ENCODE measurements at places on chromosomes 13 and 19.

GRCh38 chr19:57161985-57162539 is 5.2 kb downstream of the DUXA start:
- no peak for DNase-seq

- DNase-seq = no peak
Observed at GRCh38 chr13:88895261-88895941, 1224.2 kb downstream of the SLITRK5 start.

- no peak for DNase-seq
Observed at GRCh38 chr13:48733739-48734335, 80.1 kb downstream of the CYSLTR2 start.

- DNase-seq = no peak
Observed at GRCh38 chr19:43532571-43532961, 422 bp upstream of the ZNF575 start.

DNA sequence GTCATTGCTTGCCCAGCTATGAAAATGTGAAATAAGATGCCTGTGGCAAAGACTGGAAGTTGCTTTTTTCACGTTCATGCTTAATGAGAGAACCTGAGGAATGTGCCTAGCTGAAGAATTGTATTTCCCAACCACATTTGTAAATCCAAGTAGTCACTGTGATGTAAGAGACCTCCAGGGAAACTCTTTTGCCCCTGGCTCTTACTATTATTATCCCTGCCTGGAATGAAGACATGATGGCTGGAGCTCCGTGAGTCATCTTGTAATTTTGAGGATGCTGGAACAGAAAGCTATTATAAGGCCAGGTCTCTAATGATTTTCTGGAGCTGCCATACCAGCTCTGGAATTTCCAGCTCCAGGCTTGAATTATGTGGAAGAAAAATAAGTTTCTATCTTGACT is 894.3 kb downstream of the DIAPH3 start:
- DNase-seq = no peak

DNA sequence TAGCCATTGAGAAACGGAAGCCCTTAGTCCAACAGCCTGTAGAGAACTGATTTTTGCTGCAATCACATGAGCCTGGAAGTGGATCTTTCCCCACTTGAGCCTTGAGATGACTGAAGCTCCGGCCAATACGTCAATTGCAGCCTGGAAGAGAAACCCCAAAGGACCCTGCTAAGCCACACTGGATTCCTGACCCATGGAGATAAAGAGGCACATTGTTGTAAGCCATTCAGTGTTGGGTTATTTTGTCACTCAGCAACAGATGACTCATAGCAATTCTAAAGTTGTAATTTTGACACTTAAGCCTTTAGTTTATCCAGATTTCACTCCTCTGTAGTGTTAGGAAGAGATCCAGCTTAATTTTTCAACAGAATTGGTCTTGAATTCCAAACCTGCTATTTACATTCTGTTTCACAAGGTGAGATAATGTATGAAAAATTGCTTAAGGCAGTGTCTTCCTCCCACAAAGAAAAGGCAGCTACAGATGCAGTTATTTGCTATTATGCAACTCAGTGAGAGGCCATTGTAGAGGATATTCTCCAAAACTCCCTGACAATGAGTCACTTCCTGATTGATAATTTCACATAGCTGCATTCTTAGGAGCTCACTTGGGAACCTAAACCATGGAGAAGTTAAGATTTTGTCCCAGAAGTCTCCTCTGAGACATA is 59.4 kb upstream of the TSHZ3 start:
- DNase-seq = no peak

GRCh38 chr19:42290523-42291434 is 11.2 kb upstream of the PRR19 start:
- no peak for DNase-seq

GRCh38 chr13:27522847-27523246 is 72.5 kb upstream of the MTIF3 start:
- DNase-seq = no peak

GRCh38 chr13:69946511-69946910 is 161.1 kb upstream of the ATXN8OS start:
- no peak for DNase-seq

GRCh38 chr13:32136716-32137115 is 105.1 kb downstream of the FRY start:
- no peak for DNase-seq

- no peak for DNase-seq
Observed at GRCh38 chr19:53903055-53903680, 5.9 kb upstream of the CACNG7 start.

DNA sequence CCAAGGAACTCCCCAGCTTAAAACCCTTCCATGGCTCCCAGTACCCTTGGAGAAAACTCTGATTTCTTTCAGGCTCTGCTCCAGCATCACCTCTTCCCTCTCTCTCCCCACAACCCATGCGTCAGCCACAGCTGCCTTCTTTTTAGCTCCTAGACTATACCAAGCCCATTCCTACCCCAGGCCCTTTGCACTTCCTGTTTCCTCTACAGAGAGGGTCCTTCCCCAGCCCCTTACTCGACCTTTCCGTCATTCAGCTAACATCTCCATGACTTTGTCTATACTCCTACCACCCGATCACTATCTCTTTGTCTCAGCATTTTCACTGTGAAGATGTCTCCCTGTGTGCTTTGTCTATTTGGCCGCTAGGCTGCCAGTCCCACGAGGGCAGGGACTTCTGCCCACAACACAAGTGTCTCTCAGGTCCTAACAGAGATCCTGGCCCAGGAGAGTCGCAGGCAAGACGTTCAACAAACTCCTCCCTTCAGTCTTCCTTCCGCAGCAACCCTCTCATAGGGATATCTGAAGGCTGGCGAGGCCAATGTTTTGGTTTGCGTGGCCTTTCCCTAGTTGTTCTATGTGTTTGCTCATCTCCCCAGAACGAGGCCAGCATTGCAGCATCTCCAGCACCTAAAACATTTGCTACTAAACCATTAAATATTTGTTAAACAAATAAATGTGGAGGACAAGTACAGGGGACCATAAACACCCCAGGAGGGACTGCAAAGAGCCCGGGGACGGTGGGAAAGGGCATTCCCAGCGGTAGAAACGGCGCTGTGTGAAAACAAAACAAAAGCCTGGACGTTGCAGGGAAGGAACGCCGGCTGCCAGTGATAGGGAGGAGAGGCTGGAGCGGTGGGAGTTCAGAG is 816 bp downstream of the CCNP start:
- DNase-seq = no peak

DNA sequence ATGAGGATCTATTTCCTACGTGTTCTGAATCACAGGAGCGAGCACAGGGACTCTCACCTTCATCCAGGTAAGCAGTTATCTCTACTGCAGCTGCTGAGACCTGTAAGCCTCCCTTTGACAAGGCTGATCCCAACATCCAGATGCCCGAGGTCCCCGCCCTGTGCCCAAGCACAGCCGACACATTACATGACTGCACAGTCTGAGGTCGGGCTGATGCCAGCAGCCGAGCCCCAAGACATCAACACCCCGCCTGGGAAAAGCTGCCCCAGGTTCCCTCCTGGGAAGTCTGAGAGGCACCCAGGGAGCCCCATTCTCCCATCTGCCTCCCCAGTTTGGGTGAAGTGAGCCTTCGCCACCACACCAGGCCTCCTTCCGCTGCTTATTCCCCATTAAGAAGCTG is 95.9 kb downstream of the COL4A1 start:
- DNase-seq = no peak

GRCh38 chr13:44796597-44797490 is 192.4 kb downstream of the NUFIP1 start:
- DNase-seq = no peak

GRCh38 chr19:48239582-48240141 is 16.1 kb downstream of the CARD8 start:
- DNase-seq = no peak

DNA sequence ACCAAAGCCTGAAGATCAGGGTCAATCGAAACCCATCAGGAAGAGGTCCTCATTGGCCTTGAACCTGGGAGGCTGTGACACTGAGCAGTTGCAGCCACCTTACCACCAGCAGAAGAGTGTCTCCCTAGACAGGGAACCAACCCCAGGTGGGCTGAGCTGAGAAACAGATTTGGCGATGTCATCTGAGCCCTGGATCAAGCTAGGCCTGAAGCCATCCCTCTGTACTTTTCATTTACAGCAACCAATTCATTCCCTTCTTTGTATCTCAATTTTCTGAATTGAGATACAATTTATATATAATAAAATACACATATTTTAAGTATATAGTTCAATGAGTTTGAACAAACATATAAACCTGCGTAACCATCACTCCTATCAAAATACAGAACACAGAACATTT is 14.6 kb downstream of the RHPN2 start:
- no peak for DNase-seq

DNA sequence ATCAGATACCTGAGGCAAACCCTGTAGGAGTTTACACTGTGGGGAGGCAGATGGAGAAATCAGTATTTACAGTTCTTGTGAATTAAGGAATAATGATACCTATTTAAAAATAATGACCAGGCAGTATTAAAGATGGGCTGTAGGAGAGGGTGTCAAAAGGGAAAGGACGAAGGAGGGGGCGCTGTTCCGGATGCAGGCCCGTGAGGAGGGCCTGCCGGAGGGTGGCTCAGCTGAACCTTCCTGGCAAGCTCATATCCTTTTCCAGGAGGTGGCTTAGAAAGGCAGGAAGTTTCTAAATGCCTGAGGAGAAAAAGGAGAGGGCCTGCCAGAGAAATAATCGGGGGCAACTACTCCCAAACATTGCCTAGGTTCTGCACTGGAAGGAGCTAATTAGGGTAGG is 46.6 kb downstream of the MBNL2 start:
- no peak for DNase-seq

- no peak for DNase-seq
Observed at GRCh38 chr19:23403581-23404324, 8.5 kb upstream of the ZNF91 start.

DNA sequence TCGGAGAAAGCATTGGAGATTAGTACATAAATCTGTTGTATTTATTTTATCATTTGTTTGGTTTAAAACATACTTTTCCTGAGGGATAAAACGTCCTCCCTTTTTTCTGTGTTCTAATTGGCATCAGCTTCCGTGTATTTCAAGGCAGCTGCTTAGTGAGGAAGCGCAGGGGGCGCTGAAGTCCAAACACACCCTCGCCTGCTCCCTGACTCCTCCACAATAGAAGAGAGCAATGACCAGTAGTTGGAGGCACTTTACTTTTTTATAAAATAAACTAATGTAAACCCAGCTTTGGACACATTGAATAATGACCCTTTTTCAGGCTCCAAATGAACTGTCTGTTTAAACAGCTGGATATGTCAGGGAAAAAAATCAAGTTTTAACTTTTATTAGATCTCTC is 79.9 kb downstream of the RNASEH2B start:
- DNase-seq = no peak

- peak; percentile 44 for DNase-seq
Observed at GRCh38 chr19:15115080-15115479, 7.9 kb downstream of the SYDE1 start.

DNA sequence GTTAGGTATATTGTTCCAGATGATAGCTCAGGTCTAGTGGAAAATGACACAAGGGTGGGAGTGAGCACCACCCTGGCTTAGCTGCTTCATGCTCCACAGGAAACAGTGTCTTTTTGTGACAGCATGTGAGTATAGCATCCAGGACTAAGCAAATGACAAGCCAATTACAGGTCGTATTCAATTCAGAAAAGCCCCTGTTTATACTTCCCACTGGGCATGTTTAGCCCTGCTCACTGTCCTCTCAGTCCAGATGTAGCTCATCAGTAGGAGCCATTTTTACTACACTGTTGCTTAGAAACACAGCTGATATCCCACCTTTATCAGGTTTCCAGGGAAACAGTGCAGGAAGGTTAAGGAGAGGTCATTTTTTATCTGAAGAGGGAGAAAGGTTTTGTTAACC is 8.0 kb downstream of the ABHD13 start:
- DNase-seq = no peak

- no peak for DNase-seq
Observed at GRCh38 chr13:49113526-49114286, 106.4 kb upstream of the MLNR start.

- DNase-seq = peak; percentile 40
Observed at GRCh38 chr19:47713046-47714021, at the start of gene EHD2. Gene EHD2 (plus strand): TSS chr19:47713422. CDS start chr19:47716613, 3,191 bp downstream.

GRCh38 chr19:33522371-33522662 is 726 bp upstream of the PEPD start:
- DNase-seq = no peak

DNA sequence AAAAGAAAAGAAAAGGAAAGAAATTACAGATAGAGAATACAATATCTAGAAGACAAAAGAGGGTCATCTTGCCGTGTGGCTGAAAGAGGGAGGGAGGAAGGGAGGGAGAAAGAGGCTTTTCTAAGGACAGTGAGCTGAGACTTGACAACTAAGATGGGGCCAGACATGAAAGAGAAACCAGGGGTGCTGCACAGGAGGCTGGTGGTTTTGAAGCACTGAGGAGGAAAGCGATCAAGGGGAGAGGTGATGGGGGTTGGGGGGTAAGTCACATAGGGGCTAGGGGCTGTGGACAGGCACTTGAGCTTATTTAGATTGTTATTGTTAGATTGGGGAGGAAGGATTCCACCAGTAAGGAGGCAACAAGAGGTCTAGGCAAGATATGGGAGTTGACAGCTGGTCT is 17.3 kb downstream of the PNPLA6 start:
- no peak for DNase-seq

- no peak for DNase-seq
Observed at GRCh38 chr13:35107535-35107934, 165.5 kb downstream of the NBEA start.

- no peak for DNase-seq
Observed at GRCh38 chr13:50907781-50908180, 1.8 kb upstream of the RNASEH2B start.

DNA sequence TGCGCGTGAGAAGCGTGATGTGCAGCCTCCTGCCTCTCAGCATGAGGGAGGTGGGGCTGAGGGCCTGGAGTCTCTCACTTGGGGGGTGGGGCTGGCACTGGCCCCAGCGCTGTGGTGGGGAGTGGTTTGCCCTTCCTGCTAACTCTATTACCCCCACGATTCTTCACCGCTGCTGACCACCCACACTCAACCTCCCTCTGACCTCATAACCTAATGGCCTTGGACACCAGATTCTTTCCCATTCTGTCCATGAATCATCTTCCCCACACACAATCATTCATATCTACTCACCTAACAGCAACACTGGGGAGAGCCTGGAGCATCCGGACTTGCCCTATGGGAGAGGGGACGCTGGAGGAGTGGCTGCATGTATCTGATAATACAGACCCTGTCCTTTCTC is 8.7 kb downstream of the CD177 start:
- no peak for DNase-seq

GRCh38 chr19:33285441-33285927 is 16.9 kb downstream of the CEBPA start:
- no peak for DNase-seq

- peak; percentile 81 for DNase-seq
Observed at GRCh38 chr19:13850910-13851733, 25.8 kb upstream of the NANOS3 start.

- DNase-seq = no peak
Observed at GRCh38 chr19:57241176-57241575, 744 bp downstream of the ZNF805 start.

- no peak for DNase-seq
Observed at GRCh38 chr19:1904860-1905109, 414 bp upstream of the ADAT3 start.

Data from omental fat pad (tissue), 4 donors.